ENCODE measurements at places on chromosomes 12 and 14. TPM values are rescaled to one million over a fixed set of nuclear protein-coding genes. Genes with fewer than 3 reads are reported as not detected.

The HSPB8 gene
- total RNA-seq = 27.7 TPM

DNA sequence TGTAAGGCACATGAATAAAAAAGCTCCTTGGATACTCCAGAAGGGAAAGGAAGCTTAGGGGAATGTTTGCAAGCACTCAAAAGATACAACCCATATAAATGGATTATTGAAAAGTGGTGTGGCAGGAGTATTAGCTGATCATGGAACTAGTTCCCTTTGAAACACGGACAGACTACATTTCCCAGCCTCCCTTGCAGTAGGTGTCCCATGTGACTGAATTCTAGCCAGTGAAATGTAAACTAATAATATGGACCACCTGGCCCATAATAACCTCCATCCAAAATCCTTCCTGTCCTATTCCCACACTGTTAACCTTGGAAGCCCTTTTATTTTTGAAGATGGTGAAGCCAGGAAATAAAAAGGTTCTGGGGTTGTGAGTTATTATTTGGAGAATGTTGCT is 242.3 kb downstream of the SUDS3 start:
- no peaks in the 10 kb centered on the region for H3K36me3 ChIP-seq
- no peaks in the 10 kb centered on the region for H3K4me1 ChIP-seq
- H3K27ac ChIP-seq = no peak overlapping the region
- no peak for DNase-seq

- H3K27me3 ChIP-seq = no peaks in the 10 kb centered on the region
- H3K4me3 ChIP-seq = peak overlapping the region; percentile 65
- H3K27ac ChIP-seq = peak overlapping the region; percentile 95
These were observed 988 bp upstream of the TMEM263 start for GRCh38 chr12:106954462-106955376.

DNA sequence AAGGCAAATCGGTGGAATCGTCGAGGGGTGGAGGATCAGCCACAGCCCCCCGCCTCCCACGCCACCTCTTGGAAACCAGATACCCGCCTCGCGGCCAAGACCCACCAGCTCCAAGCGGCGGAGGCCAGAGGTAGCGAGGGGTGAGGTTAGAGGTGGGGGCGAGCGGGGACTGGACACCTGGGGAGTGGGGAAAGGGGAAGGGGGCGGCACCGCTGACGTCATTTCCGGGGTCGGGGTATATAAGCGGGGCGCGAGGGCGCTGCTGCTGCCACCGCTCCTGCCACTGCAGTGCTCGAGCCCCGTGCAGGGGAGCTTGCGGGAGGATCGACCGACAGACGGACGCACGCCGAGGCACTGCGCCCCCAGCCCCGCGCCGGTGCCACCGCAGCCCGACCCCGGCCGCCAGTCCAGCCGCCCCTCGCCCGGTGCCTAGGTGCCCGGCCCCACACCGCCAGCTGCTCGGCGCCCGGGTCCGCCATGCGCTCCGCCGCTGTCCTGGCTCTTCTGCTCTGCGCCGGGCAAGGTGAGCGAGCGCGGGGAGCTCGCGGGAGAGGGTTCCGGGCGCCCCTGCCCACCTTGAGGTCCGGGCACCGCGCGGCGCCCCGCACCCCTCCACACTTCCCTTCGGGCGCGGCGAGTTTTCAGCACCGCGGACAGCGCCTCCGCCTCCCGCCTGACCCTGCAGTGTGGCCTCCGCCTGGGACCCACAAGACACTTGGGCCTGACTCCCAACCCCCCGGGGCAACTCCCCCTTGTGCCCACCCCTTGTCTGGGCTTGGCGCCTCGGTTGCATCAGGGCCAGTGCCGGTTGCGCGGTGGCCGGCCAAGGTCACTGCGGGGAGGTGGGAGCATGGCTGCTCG is at the start of gene CHGA:
Gene CHGA, plus strand, starts transcription at position 268 of the 861 bp plus-strand sequence. Its CDS starts 210 bp downstream, at position 478.
- no peak within 1 kb of the TSS for H3K4me3 ChIP-seq
- no peaks in the 10 kb centered on the region for H3K36me3 ChIP-seq
- H3K27ac ChIP-seq = no peak within 1 kb of the TSS
- H3K4me1 ChIP-seq = no peaks in the 10 kb centered on the region

- H3K4me1 ChIP-seq = no peaks in the 10 kb centered on the region
- H3K27me3 ChIP-seq = no peaks in the 10 kb centered on the region
- no peak overlapping the region for H3K27ac ChIP-seq
- DNase-seq = peak; percentile 49
These were observed 211.7 kb upstream of the FKBP4 start for GRCh38 chr12:2583091-2583497.

DNA sequence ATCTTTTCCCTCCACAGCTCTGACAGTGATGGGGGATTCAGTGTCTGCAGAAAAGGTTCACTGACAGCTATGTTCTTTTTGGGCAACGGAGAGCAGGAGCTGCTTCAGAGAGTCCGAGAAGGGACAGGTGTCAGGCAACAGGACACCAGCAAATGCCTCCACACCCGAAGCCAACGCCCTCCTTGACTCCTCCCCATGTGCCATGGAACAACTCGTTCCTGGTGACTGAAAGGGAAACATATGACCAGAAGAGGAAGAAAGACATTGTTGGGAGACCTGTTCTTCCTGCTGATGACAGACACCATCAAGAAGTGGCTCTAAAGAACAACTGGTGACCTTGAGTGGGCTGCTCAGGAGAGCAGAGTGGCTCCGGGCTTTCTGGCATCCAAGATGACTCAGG is 172.3 kb upstream of the NOS1 start:
- no peak overlapping the region for H3K4me3 ChIP-seq
- H3K4me1 ChIP-seq = no peaks in the 10 kb centered on the region
- H3K27ac ChIP-seq = no peak overlapping the region
- DNase-seq = no peak
- H3K36me3 ChIP-seq = no peaks in the 10 kb centered on the region
- no peaks in the 10 kb centered on the region for H3K27me3 ChIP-seq

DNA sequence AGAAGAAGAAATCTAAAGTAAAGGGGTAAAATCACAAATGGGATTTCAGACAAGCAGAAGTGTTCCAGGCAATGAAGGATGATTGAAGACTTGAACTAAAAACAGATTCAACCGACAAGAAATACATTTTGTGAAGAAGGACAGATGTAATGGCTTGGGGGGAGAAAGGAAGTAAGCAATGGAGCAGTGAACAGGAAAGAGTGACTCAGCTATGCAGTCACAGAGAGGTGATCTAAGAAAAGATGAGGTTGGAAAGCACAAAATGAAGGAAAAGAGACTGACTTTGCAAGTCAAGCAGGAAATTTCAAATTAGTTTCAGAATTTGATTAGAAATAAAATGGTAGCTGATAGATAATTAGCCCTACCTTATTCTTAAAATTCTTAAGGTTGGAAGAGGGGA is 66.5 kb downstream of the PUS7L start:
- DNase-seq = no peak
- H3K4me3 ChIP-seq = no peak overlapping the region
- no peaks in the 10 kb centered on the region for H3K4me1 ChIP-seq

DNA sequence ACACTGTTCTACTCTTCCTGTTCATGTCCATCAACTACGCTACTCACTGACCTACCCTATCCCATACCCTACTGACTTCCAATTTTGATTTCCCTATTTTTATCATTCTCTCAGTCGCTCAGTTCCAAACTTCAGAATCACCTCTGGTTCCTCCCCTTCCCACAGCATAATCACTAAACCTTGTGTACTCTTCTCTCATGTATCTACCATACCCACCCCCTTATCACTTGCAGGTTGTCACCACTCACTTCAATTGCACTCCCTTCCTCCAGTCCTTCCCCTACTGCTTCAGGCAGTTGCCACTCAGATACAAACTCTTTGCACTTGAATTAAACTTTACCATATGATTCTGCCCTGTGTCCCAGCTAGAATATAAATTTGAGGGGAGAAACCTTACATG is 6.3 kb downstream of the RACGAP1 start:
- H3K4me1 ChIP-seq = no peaks in the 10 kb centered on the region
- H3K27ac ChIP-seq = no peak overlapping the region
- no peak for DNase-seq
- peaks cover 28% of the 10 kb centered on the region for H3K36me3 ChIP-seq

Measured in thymus (tissue), 14 donors.